ENCODE measurements at places on chromosomes 13 and 19.

- DNase-seq = no peak
Observed at GRCh38 chr13:26978081-26978860, 193.3 kb downstream of the USP12 start.

GRCh38 chr13:61857198-61857597, 441.5 kb upstream of the PCDH20 start:
- DNase-seq = no peak

DNA sequence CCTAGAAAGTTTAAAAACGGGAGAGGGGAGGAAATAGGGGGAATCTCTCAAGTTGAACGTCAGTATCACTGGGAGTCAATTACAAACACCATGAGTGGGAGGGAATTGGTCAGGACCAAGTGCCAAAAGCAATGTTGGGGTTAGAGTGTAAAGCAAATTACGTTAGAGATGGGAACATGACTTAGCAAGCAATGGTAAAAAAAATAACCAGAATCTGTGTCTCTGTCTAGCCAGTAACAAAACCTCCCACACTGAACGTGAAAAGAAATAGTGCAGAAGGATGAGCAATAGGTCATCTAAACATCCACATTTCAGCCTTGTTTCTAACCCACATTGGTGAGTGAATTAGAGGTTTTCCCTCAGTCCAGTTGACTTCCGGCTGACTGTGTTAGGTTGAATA, 242.2 kb downstream of the COG6 start:
- no peak for DNase-seq

- no peak for DNase-seq
Observed at GRCh38 chr13:73141292-73141771, 82.5 kb downstream of the KLF5 start.
